ENCODE measurements at places on chromosomes 12 and 14.
A peak's percentile ranks its signal among the peaks of the same experiment; 100 is the strongest.

GRCh38 chr12:32066206-32066605, 40.4 kb upstream of the BICD1 start:
- DNase-seq = no peak

DNA sequence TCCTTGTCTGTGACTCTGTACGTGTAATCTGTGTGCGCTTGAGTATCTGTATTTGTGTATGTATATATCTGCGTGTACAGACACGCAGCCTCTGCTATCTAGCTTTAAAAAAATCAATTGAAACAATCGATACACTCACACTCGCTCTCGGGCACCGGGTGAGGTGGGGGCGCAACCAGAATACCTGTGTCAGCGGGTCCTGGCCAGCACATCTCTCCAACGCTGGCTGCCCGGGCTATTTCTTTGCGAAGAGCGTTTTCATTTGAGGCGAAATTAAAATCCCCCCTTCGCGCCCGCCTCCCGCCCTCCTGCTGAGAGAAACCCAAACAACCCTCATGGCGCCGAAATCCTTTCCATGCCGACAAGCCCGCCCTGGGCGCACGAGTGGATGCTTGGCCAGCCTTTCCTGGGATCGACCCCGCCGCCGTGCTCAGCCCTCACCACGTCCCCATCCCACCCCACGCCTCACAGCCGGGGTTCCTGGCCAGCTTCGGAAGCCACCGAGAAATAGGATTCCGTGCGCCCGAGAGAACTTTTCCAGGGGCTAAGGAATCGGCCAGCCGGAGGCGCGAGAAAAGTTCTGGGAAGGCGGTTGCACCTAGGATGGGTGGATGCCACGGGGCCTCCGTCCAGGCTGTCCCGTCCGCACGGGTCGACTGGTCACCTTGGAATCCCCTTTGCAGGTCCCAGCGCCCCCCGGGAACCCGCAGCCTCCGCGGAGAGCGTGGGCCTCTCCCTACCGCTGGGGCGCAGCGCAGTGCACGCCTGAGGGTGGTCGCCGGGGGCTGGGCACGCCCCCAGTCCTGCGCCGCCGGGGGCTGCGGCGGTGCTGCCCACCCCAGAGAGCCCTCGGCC, 1.0 kb downstream of the ZDHHC22 start:
- no peak for DNase-seq

DNA sequence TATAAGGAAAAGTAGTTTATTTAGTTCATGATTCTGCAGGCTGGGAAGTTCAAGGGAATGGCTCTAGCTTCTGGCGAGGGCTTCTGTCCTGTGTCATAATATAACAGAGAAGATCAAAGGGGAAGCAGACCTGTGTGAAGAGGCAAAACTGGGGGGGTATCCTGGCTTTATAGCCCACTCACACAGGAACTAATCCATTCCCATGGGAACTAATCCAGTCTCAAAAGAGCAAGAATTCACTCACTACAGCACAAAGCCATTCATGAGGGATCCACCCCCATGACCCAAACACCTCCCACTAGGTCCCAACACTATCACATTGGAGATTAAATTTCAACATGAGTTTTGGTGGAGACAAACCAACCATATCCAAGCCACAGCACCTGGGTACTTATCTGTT, 6.9 kb downstream of the ALDH6A1 start:
- peak; percentile 52 for DNase-seq

GRCh38 chr12:107352347-107353081, 259.2 kb upstream of the CRY1 start:
- DNase-seq = no peak

DNA sequence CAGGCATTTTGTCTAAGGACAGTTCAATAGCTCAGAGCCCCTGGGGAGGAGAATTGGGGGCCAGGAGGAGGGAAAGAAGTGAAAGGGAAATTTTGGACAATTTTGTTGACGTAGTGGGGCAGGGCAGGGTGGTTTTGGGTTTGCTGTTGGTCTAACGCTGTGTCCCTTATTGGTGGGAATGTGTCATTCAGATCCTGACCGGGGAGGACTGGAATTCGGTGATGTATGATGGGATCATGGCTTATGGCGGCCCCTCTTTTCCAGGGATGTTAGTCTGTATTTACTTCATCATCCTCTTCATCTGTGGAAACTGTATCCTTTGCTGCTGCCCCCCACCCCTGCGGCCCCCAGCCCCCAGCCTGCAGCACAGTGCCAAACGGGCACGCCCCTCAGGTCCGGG, 212.1 kb upstream of the FKBP4 start:
- no peak for DNase-seq

GRCh38 chr12:47709237-47709636, 3.4 kb upstream of the RPAP3 start:
- no peak for DNase-seq
